ENCODE measurements at places on chromosomes 3 and 15.

- peak; percentile 25 for DNase-seq
Observed at GRCh38 chr3:78728406-78729145, 1039.2 kb downstream of the ROBO1 start.

DNA sequence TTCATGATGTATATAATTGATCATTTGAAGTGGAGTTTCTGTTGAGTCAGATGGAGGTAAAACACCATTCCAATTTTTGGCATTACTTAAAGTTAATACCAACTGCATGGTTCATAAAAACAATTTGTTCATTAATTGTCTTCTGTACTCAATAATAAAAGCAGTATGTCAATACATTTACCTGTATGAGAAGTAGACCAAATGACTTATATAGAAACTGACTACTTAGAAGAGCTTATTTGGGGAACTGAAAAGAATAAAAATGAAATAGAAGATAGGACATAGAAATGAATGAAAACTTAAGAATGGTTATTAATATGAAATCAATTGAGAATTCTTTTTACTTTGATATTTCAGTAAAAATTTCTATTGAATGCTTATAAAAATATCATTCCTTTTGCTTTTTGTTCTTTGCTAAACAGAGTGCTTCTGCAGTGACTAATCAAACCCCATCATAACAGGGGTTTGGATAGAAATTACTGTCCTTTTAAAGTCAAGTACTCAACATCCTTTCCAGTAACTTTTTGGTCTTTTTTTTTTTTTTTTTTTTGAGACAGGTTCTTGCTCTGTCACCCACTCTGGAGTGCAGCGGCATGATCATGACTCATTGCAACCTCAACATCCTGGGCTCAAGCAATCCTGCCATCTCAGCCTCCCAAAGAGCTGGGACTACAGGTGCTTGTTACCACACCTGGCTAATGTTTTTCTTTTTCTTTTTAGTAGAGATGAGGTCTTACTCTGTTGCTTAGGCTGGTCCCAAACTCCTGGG lies 6.5 kb upstream of the CRYBG3 start:
- DNase-seq = no peak

DNA sequence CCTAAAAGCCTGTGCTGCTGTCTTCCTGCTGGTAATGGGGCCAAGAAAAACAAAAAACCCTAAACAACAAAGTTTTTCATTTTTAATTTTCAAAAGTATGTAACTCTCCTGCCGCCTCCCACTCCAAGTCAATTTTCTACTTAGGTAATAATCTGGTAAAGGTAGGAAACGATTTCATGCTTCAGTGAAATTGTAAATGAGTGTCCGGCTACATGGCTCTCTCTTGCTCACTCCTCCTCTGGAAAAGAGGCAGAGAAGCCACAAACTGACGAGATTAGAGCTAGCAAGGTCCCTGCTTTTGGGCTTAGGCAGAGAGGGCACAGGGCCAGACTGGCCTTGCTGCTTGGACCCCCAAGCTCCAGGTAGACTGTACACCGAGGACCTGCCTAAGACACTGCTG lies 23.5 kb downstream of the KLHL25 start:
- no peak for DNase-seq

GRCh38 chr3:141802316-141803077 lies 39.3 kb downstream of the GRK7 start:
- no peak for DNase-seq

- DNase-seq = no peak
Observed at GRCh38 chr3:124504332-124505059, 225.8 kb upstream of the UMPS start.

- no peak for DNase-seq
Observed at GRCh38 chr3:39281533-39281932, 1.7 kb upstream of the CX3CR1 start.

GRCh38 chr3:148494451-148494850 lies 203.3 kb upstream of the AGTR1 start:
- no peak for DNase-seq

DNA sequence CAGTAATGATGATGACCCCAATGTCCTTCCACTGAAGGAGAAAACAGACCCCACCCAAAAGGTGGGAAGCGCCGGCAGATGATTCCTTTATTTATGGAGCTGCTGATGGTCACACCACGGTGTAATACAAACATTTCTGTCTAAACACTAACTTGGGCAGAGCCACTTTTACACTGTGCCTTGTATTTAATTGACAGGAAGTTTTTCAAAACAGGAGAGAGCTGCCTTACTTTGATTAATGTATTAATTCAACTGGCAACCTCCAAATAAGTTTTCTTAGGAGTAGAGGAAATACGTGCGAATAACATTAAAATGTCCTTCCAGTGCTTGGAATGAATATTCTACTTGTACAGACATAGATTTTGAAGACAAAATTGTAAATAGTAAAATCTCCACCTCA lies 70.4 kb downstream of the WWTR1 start:
- DNase-seq = no peak

GRCh38 chr15:61764141-61764540 lies 296.1 kb downstream of the VPS13C start:
- DNase-seq = no peak

DNA sequence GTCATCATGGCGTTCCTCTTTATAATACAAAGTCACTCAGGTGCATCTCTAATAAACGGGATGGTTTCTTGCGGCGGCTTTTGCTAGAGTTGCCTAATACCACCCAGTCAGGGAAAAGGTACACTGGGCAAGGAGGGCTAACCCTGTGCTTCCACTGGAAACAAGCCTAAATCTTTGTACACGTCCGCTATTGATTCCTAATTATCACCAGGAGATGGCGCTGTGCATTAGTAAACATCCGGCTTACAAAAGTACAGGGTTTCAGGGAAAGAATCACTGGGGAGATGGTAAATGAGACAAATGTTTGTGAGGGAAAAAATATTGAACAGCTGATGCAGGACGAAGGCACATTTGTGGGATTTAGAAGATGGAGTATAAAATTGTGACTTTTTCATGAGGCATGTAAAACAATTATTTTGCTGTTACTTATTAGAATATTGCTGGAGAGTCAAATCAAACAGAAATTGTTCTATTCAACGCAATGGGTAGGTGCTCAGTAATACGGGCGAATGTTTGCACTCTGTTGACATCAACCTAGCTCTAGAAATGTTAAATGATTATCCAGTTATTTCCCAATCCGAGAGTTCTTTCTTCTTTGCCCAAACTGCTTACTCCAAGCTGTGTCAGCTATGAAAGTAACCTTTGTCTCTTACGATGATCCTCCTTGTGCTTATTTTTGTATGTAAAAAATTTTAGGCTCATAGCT lies 50.6 kb downstream of the GMNC start:
- DNase-seq = no peak

- DNase-seq = no peak
Observed at GRCh38 chr3:123724306-123724705, 139.5 kb upstream of the HACD2 start.

GRCh38 chr15:33086500-33087121 lies 107.9 kb downstream of the FMN1 start:
- no peak for DNase-seq

- DNase-seq = no peak
Observed at GRCh38 chr3:159252772-159253384, 451.0 kb downstream of the MFSD1 start.

GRCh38 chr15:82646250-82647044 lies 716 bp downstream of the CPEB1 start:
- no peak for DNase-seq

DNA sequence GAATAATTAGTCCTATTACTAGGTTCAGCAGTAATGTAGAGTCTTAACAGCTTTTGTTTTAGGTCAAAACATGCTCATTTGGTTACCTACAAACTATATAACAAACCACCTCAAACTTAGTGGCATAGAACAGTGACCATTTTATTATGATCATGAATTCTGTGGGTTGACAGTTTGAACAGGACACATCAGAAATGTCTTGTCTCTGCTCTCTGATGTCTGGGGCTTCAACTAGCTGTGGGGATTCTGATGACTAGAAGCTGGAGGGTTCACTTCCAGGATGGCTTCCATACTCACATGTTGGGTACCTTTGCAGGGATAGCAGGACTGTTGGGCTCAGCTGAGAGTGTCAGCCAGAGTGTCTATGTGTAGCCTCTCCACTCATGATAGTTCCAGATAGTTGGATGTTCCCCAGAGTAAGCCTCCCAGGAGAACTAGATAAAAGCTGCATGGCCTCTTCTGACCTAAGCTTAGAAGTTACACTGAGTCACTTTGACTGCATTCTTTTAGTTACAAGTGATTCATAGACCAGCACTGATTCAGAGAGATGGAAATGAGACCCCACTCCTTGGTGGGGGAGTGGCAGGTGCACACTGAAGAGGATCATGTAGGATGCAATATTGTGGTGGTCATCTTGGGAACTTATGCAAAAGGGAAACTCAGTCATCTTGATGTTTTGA lies 32.6 kb downstream of the PLCL2 start:
- no peak for DNase-seq

- DNase-seq = no peak
Observed at GRCh38 chr15:20355256-20355868, 186.2 kb downstream of the GOLGA6L6 start.

- DNase-seq = no peak
Observed at GRCh38 chr3:27596334-27596841, 112.2 kb upstream of the SLC4A7 start.

GRCh38 chr15:72034351-72034750 lies 83.6 kb downstream of the MYO9A start:
- DNase-seq = no peak

- no peak for DNase-seq
Observed at GRCh38 chr3:141302364-141303141, 65.8 kb upstream of the ZBTB38 start.

DNA sequence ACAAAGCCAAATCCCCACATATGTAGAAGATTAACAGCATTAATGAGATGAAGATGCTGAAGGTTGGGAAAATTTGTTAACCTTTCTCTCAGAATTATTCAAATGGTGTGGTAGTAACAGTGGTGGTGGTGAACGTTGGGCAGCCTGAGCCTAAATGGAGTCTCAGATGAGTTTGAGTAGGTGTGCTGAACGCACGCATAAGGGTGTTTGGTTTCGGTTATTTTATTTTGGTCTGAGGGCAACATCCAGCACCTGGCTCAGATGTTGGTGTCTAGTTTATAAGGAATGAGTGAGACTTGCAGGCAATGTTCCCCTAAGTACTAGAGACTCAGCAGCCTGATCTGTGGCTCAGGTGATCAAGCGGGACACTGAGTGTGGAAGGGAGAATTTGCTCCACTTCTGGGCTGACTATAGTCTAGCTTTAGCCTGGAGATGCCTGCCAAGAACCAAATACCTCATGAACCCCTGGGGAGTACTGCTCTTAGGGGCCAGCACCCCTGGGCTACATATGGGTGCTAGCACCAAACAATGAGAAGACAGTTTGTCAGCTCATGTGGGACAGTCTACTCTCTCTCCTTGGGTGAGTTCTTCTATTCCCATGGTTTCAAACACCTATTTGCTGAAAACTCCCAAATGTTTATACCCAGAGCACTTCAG lies 39.5 kb upstream of the ATP2C1 start:
- no peak for DNase-seq

- no peak for DNase-seq
Observed at GRCh38 chr3:59878038-59878427, 828.2 kb upstream of the CFAP20DC start.

- no peak for DNase-seq
Observed at GRCh38 chr3:25885544-25885943, 95.7 kb downstream of the OXSM start.

DNA sequence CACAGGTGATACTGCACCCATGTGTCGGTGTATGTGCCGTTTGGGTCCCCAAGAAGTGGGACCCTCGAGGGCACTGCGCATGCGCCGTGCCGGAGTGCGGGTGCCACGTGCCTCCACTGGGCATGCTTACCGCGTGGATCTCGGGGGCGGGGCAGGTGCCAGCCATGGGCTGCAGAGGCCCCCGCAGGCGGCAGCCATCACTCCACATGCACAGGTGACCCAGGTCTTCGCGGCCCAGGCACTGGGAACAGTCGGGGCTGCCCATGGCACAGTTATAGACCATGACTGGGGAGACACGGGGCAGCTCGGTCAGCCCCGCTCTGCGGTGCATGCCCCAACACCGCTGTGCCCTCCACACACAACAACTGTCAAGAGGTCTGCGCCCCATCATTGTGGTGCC lies 31.2 kb downstream of the H1-8 start:
- DNase-seq = no peak

DNA sequence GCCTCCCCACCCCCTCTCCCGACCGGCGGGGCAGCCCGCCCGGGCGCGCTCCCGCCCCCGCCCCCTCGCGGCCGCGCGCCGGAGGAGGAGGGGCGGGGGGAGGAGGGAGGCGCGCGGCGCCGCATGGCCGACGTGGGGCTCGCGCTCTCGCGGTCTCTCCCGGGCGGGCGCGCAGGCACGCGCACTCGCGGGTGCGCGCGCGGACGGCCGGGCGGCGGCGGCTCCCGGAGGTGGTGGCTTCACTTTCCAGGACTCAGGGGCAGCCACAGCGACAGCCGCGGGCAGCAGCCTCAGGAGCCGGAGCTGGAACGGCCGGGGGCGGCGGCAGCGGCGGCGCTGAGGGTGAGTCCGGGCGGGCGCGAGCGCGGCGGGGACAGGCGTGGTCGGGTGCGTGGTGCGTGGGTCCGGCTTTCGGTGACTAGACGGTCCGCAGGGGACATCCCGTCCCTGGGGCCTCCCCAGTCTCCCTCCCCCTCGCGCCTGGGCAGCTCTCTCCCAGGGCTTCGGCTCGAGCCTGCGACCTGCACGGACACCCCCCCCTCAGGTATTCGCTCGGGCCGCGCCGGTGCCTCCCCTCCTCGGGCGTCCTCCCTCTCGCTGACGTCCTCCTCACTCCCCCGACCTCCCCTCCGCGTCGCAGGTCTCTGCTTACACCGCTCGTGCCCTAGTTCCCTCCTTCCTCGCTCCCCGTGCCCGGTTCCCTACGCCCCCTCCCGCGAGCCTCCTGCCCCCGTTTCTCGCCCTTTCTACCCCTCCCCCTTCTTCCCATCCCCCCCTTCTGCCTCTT lies at the start of gene UBE2E2:
TSS of gene UBE2E2 (plus strand) at position 407 of the 787 bp plus-strand sequence.
- peak; percentile 68 for DNase-seq

- DNase-seq = no peak
Observed at GRCh38 chr3:158314426-158315357, 204.8 kb downstream of the RSRC1 start.

GRCh38 chr3:3351226-3351625 lies 171.7 kb upstream of the CRBN start:
- DNase-seq = no peak

- no peak for DNase-seq
Observed at GRCh38 chr15:101505610-101506337, 16.3 kb upstream of the PCSK6 start.

- DNase-seq = no peak
Observed at GRCh38 chr3:59766200-59766872, 716.5 kb upstream of the CFAP20DC start.

- no peak for DNase-seq
Observed at GRCh38 chr15:97694456-97694855, 266.0 kb upstream of the ARRDC4 start.

- no peak for DNase-seq
Observed at GRCh38 chr3:194386648-194387047, 12.4 kb downstream of the GP5 start.

Data from caudate nucleus (tissue), 63 donors.